ENCODE measurements at places on chromosomes 2 and 18. TPM values are rescaled to one million over a fixed set of nuclear protein-coding genes. Genes with fewer than 3 reads are reported as not detected.

GRCh38 chr2:161370981-161371380, 45.1 kb upstream of the TBR1 start:
- H3K4me3 ChIP-seq: no peak overlapping the region
- no peaks in the 10 kb centered on the region for H3K4me1 ChIP-seq
- no peaks in the 10 kb centered on the region for H3K27me3 ChIP-seq
- DNase-seq: no peak
- H3K27ac ChIP-seq: no peak overlapping the region

DNA sequence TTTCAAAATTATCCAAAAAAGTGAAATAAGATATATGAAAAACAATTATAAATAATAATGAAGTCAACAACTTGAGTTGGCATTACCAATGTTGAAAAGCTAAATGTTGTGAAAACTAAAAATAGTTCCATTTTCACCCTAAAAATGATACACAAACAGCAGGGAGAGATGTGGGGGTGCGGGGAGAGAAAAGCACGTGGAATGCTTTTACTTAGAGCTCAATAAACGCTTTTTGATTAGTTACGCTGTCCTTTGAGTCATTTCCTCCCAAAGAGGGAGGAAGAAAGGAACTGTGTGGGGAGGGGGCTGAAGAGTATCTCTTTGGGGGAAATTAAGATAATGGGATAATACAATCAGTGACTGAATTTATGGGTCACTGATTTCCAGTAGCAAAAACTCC, 29.2 kb downstream of the ZNF521 start:
- H3K27me3 ChIP-seq: no peaks in the 10 kb centered on the region
- no peaks in the 10 kb centered on the region for H3K4me1 ChIP-seq
- H3K36me3 ChIP-seq: no peaks in the 10 kb centered on the region
- no peak for DNase-seq
- H3K27ac ChIP-seq: no peak overlapping the region

DNA sequence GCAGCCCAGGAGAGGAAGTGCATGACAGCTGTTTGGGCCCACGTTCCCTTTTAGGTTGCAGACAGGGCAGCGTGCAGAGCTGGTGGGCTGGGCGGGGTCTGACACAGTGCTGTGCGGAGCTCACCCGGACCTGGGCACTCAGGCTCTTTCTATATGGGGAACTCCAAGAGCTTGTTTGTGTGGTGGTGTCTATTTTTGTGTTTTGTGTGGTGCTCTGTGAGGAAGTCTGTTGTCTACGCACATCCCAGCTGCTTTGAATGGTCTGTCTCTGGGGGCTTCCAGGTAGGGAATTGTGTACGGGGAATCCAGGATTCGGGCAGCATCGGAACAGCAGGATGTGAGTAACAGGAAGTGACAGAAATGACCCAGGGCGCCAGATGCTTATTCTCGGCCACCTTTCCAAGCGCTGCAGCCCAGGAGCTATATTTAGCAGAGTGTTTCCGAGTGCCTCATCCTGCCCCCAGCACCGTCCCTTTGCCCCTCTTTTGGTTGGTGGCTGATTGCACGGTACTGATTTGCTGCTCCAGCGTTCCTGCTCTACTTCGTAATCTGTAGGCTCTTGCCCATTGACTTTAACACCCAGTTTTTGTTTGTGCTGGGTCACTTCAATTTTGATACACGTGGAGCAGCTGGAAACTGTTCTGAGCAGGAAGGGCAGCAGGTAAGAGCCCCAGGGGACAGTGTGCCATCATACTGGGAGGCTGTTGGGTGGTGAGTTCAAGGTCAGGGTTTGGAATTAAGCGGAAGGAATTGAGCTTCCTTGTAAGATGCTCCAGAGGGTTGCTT, 64.7 kb downstream of the DGKD start:
- H3K4me1 ChIP-seq: peaks cover 47% of the 10 kb centered on the region
- H3K4me3 ChIP-seq: peak overlapping the region; percentile 1
- H3K27me3 ChIP-seq: no peaks in the 10 kb centered on the region
- H3K27ac ChIP-seq: peak overlapping the region; percentile 79
- H3K36me3 ChIP-seq: peaks cover 4% of the 10 kb centered on the region

- H3K4me3 ChIP-seq: no peak overlapping the region
- H3K4me1 ChIP-seq: peaks cover 86% of the 10 kb centered on the region
- no peaks in the 10 kb centered on the region for H3K27me3 ChIP-seq
- H3K27ac ChIP-seq: peak overlapping the region; percentile 11
- DNase-seq: no peak
Observed at GRCh38 chr2:62217421-62217820, 21.5 kb downstream of the B3GNT2 start.

DNA sequence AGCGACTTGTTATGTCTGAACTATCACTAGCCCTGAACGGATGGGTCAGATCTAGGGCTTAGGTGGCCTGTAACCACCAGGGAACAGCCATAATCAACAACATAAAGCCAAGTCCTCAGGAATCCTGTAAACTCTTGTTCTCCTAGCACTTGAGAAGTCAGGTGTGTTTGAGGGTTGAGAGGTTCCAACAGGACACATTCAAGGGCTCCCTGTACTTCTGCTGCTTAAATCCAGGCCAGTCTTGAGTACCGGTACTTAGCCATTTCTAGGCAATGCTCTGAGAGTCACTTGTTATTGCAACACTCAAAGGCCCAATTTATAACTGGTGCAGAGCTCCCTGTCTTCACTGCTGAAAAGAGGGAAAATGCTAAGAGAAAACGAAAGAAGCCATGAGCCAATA, 21.6 kb upstream of the SLC40A1 start:
- H3K27me3 ChIP-seq: no peaks in the 10 kb centered on the region
- H3K4me3 ChIP-seq: no peak overlapping the region
- DNase-seq: peak; percentile 77
- no peaks in the 10 kb centered on the region for H3K4me1 ChIP-seq
- no peaks in the 10 kb centered on the region for H3K36me3 ChIP-seq

GRCh38 chr2:3173031-3173430, 204.6 kb downstream of the EIPR1 start:
- H3K27ac ChIP-seq: no peak overlapping the region
- H3K36me3 ChIP-seq: no peaks in the 10 kb centered on the region
- no peaks in the 10 kb centered on the region for H3K4me1 ChIP-seq
- no peak overlapping the region for H3K4me3 ChIP-seq
- H3K27me3 ChIP-seq: no peaks in the 10 kb centered on the region

DNA sequence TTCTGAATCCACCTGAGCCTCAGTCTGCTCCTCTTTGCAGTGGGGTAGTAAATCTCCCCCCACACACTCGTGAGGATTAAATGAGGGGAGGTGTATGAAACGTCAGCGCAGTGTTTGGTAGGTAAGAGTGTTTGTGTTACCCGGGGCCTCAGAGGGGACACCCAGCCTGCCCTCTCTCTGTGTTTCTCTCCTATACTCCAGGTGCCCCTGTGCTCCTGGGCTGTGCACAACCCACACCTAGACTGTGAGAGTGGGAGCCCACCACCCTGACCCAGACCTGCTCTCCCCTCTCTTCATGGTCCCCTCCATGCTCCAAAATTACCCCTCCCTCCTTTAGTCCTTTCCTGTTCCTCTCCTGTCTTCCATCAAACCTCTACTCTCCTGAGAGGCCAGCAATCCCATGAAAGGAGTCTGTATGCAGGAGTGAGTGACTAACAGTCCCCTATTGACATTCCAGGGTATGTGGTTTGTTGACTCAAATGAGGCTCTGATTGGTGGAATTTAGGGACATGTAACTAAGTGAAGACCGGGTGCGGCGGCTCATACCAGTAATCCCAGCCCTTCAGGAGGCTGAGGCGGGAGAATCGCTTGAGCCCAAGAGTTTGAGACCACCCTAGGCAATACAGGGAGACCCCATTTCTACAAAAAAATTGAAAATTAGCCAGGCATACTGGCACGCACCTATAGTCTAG, 10.4 kb downstream of the CIB4 start:
- H3K36me3 ChIP-seq: no peaks in the 10 kb centered on the region
- no peak overlapping the region for H3K4me3 ChIP-seq
- DNase-seq: peak; percentile 68
- no peak overlapping the region for H3K27ac ChIP-seq

- peaks cover 4% of the 10 kb centered on the region for H3K4me1 ChIP-seq
- no peaks in the 10 kb centered on the region for H3K36me3 ChIP-seq
- DNase-seq: no peak
- H3K27ac ChIP-seq: no peak overlapping the region
Observed at GRCh38 chr2:148926981-148927401, 52.0 kb downstream of the KIF5C start.

DNA sequence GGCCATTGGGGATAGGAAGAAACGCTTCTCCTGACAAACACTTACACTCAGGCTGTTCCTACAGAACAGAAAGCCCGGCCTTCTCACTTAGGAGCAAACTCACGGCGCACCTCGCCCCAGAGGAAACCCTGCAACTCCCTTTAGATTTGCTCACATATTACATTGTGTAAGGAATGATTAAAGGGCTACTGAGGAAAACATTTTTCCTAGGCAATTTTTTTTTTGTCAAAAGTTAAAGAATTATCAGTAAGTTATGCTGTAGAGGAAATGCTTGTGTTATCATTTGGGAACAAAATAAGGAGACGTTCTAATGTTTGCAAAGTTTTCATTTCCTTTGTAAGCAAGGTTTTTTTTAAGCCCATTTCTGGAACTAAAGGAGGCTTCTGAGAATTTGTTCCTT, 264.1 kb downstream of the HDAC4 start:
- no peak overlapping the region for H3K27ac ChIP-seq
- no peak for DNase-seq
- no peak overlapping the region for H3K4me3 ChIP-seq
- no peaks in the 10 kb centered on the region for H3K4me1 ChIP-seq
- peaks cover 88% of the 10 kb centered on the region for H3K36me3 ChIP-seq

GRCh38 chr2:70552501-70553333, 909 bp downstream of the TGFA start:
- no peak for DNase-seq
- peak overlapping the region; percentile 22 for H3K4me3 ChIP-seq
- peaks cover 12% of the 10 kb centered on the region for H3K4me1 ChIP-seq
- peak overlapping the region; percentile 78 for H3K27ac ChIP-seq

GRCh38 chr2:36277146-36277808, 78.3 kb upstream of the CRIM1 start:
- no peak overlapping the region for H3K4me3 ChIP-seq
- no peaks in the 10 kb centered on the region for H3K27me3 ChIP-seq
- H3K4me1 ChIP-seq: no peaks in the 10 kb centered on the region
- no peaks in the 10 kb centered on the region for H3K36me3 ChIP-seq

- H3K4me1 ChIP-seq: peaks cover 8% of the 10 kb centered on the region
- H3K36me3 ChIP-seq: no peaks in the 10 kb centered on the region
- no peak overlapping the region for H3K27ac ChIP-seq
- H3K4me3 ChIP-seq: no peak overlapping the region
Observed at GRCh38 chr18:44541781-44542180, 138.9 kb upstream of the SETBP1 start.

DNA sequence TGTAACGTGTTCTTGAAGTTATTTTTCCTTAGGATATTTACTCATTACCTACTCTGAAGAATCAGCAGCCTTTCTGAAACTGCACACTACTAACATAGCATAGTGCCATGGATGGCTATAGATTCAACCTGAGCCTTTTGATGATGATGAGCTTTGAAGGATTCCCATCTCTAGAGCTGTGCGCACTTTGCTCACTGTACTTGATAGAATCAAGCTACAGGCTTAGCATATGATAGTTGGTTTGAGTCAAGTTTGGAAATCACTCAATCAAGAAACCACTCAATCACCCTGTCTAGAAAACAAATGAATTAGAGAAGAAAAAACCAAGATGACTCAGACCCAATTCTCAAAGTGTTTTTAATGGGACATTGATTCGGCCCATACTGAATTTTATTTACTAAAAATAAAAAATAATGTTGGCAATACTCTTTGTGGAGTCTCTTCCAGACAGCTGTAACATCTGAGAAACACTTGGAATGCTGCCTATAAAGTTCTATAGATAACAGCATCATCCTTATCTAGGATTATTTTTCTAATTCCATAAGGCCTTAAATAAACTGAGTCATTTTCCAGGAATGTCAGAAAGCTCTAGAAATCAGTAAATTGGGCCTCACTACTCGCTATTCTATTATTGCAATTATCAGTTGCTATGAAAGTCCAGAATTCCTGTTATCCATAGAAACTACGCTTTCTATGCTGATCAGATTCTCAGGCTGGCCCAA, 259.0 kb upstream of the ERBB4 start:
- H3K4me1 ChIP-seq: no peaks in the 10 kb centered on the region
- H3K4me3 ChIP-seq: no peak overlapping the region
- H3K27ac ChIP-seq: no peak overlapping the region
- H3K27me3 ChIP-seq: no peaks in the 10 kb centered on the region
- H3K36me3 ChIP-seq: no peaks in the 10 kb centered on the region
- no peak for DNase-seq

DNA sequence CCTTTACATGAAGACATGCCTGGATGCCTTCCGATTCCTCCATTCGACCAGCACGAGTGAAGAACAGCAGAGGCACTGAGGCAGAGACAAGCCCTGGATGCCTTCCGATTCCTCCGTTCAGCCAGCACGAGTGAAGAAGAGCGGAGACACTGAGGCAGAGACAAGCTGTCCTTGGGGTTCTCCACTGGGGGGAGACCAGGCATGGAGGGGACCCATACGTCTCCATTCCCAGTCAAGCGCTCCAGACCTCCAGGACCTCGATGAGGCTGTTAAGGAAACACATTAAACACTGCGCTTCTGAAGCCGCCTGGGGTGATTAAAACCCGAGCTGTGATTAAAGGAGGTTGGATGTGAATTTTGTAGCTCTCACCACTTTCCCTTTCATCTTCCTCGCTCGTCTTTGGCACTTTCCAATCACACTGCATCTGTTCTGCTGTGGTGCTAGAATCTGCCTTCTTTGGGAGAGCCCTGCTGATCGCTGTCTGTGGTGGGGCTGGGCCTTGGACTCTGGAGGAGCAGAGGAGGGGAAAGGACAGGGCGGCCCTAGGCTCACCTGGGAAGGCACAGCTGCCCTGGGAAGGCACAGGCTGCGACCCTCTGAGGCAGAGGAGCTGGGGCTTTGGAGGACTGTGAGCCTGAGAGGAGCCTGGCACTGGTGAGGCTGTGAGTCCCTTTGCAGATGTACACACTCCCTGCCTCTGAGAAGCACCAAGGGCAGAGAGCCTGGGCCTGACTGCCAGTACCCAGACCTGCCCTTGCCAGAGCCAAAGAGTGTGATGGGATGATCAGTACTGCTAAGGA, 463.1 kb upstream of the HS6ST1 start:
- no peaks in the 10 kb centered on the region for H3K27me3 ChIP-seq
- no peak overlapping the region for H3K4me3 ChIP-seq
- H3K36me3 ChIP-seq: no peaks in the 10 kb centered on the region
- DNase-seq: peak; percentile 17
- H3K4me1 ChIP-seq: no peaks in the 10 kb centered on the region
- no peak overlapping the region for H3K27ac ChIP-seq

GRCh38 chr2:50693285-50693684, 338.6 kb downstream of the NRXN1 start:
- no peaks in the 10 kb centered on the region for H3K36me3 ChIP-seq
- DNase-seq: no peak
- H3K27me3 ChIP-seq: no peaks in the 10 kb centered on the region
- H3K4me3 ChIP-seq: no peak overlapping the region
- no peak overlapping the region for H3K27ac ChIP-seq

The ANKRD30BL gene
- total RNA-seq: not detected

The PASK gene
- total RNA-seq: 18.9 TPM

The ALPI gene
- not detected for total RNA-seq

The GPR75 gene
- total RNA-seq: 14.7 TPM

The PEX13 gene
- total RNA-seq: 10.7 TPM

The CFAP210 gene
- total RNA-seq: 7.7 TPM

The POMC gene
- 3.0 TPM for total RNA-seq

The G6PC2 gene
- not detected for total RNA-seq
